ENCODE measurements at places on chromosomes 4 and X. TPM values are rescaled to one million over a fixed set of nuclear protein-coding genes. Genes with fewer than 3 reads are reported as not detected.

The ARHGAP4 gene
- total RNA-seq, result 0.27 TPM

- DNase-seq, result no peak
These were observed 93.7 kb downstream of the MXRA5 start for GRCh38 chrX:3252744-3253143.

GRCh38 chr4:96602661-96603060, 762.8 kb downstream of the PDHA2 start:
- no peak for DNase-seq

GRCh38 chr4:156515295-156515694, 456.3 kb downstream of the PDGFC start:
- DNase-seq, result no peak

DNA sequence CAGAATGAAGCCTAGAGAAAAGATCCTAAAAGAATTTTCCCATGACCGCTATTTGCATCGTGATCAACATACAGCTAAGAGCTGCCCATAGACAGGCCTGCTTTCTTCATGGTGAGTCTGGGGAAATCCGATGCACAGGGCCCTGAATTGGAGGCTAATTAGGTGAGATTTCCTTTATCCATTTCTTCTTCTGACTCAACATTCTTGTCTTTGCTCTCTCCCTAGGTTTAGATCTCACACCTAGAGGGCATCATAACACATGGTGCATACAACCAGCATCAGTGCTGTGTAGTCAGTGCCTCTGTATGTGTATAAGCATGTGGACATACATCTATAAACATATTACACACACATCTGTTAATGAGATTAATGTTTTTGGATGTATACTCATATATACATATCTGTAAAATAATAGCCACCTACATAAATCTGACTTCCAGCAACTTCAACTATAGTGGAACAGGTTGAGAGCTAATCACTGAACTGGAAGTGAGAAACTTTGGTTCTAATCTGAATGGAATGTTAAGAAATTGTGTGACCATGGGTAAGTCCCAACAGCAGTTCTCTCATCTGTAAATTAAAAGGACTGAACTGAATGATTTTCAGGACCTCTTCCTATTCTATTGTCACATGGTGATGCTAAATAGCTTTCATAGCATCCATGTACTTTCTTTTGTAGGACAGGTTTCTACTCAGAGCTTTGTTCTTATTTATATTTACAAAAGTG, 17.5 kb downstream of the GATB start:
- no peak for DNase-seq

All from fibroblast of the aortic adventitia (primary cell).